ENCODE measurements at places on chromosomes 2 and 18. TPM values are rescaled to one million over a fixed set of nuclear protein-coding genes. Genes with fewer than 3 reads are reported as not detected.
A peak's percentile ranks its signal among the peaks of the same experiment; 100 is the strongest.

The ZNF519 gene
- 3.3 TPM for total RNA-seq

The TEX44 gene
- total RNA-seq: not detected

The DNAH6 gene
- total RNA-seq: 0.75 TPM

The NEB gene
- total RNA-seq: 3.5 TPM

The ALPP gene
- not detected for total RNA-seq

- no peak overlapping the region for H3K4me3 ChIP-seq
- no peaks in the 10 kb centered on the region for H3K27me3 ChIP-seq
- H3K4me1 ChIP-seq: peaks cover 33% of the 10 kb centered on the region
Observed at GRCh38 chr2:237662671-237663093, 35.3 kb downstream of the LRRFIP1 start.

DNA sequence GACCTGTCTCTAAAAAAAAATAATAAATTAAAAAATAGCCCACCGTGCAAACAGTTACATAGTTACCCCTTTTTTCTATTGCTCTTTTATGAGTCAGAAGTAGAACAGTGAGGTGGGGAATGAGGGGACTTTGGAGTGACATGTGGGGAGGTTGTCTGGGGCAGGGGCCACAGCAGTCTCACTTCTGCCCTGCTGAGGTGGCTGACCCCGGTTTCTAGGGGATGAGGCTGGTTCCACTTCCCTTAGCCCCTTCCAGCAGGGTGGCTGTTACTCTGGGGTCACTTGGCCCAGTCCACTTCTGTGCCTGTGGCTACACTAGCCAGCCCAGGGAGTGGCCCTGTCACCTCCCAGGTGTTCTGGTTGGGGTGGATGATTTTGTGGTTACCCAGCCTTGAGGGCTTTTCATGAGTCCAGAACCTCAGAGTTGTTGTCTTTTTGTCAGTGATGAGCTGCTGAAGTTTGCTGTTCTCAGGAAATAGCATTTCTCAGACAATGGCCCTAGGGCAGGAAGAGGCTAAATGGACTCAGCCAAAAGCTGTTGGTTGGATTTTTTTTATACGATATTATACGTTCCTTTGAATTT, 28.0 kb upstream of the SCLY start:
- H3K36me3 ChIP-seq: no peaks in the 10 kb centered on the region
- H3K27me3 ChIP-seq: no peaks in the 10 kb centered on the region
- no peak overlapping the region for H3K27ac ChIP-seq
- no peak for DNase-seq
- no peak overlapping the region for H3K4me3 ChIP-seq
- no peaks in the 10 kb centered on the region for H3K4me1 ChIP-seq

- no peaks in the 10 kb centered on the region for H3K4me1 ChIP-seq
- no peaks in the 10 kb centered on the region for H3K27me3 ChIP-seq
- H3K36me3 ChIP-seq: no peaks in the 10 kb centered on the region
- H3K27ac ChIP-seq: no peak overlapping the region
Observed at GRCh38 chr2:139684286-139684860, 904.2 kb upstream of the NXPH2 start.

GRCh38 chr18:73861771-73862170, 285.9 kb downstream of the FBXO15 start:
- no peaks in the 10 kb centered on the region for H3K4me1 ChIP-seq
- no peaks in the 10 kb centered on the region for H3K27me3 ChIP-seq
- H3K27ac ChIP-seq: no peak overlapping the region
- H3K4me3 ChIP-seq: no peak overlapping the region
- DNase-seq: no peak
- H3K36me3 ChIP-seq: no peaks in the 10 kb centered on the region

DNA sequence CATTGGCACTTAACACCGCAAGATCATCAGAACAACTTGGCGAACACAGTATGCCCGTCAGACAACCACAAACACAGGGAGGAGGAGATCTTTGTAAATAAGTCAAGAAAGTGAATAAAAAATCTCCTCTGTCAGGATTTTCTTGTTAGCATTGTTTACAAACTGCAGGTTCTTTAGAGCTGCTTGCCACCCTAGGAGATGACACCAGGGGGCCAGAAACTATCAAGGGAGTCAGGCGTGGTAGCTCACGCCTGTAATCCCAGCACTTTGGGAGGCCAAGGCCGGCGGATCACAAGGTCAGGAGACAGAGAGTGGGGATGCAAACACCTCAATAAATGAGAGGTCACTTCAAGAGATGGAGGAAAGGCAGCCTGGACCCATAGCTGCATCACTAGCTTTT, 428.1 kb downstream of the SETBP1 start:
- DNase-seq: no peak
- H3K36me3 ChIP-seq: no peaks in the 10 kb centered on the region
- no peaks in the 10 kb centered on the region for H3K27me3 ChIP-seq

DNA sequence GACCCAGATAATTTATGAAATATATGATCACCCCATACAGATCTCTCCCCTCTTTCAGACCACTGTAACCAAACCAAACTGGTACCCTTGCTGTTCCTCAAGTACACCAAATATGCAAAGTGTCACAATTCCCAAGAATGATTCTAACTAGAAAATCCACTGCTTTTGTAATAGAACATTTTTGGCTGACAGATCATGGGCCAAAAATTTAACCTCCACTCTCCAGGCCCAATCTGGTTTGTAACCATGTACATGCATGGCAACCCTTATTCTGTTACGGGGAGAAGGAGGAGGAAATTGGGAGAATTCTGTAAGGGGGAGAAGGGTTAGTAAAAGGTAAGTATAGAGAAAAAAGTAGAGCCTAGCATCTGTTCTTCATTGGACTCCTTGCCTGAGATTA, 62.0 kb downstream of the IKZF2 start:
- no peak overlapping the region for H3K4me3 ChIP-seq
- no peak overlapping the region for H3K27ac ChIP-seq
- no peaks in the 10 kb centered on the region for H3K27me3 ChIP-seq
- H3K4me1 ChIP-seq: no peaks in the 10 kb centered on the region
- H3K36me3 ChIP-seq: no peaks in the 10 kb centered on the region
- no peak for DNase-seq

GRCh38 chr2:120451334-120451733, 105.4 kb downstream of the INHBB start:
- no peak overlapping the region for H3K27ac ChIP-seq
- no peaks in the 10 kb centered on the region for H3K4me1 ChIP-seq
- H3K36me3 ChIP-seq: no peaks in the 10 kb centered on the region
- H3K27me3 ChIP-seq: no peaks in the 10 kb centered on the region

GRCh38 chr18:48840491-48840877, 110.3 kb downstream of the SMAD7 start:
- H3K27ac ChIP-seq: peak overlapping the region; percentile 93
- H3K4me3 ChIP-seq: no peak overlapping the region
- peak; percentile 16 for DNase-seq

GRCh38 chr2:239106314-239106908, 258.5 kb downstream of the TWIST2 start:
- H3K27ac ChIP-seq: no peak overlapping the region
- no peaks in the 10 kb centered on the region for H3K4me1 ChIP-seq
- H3K27me3 ChIP-seq: no peaks in the 10 kb centered on the region
- H3K4me3 ChIP-seq: no peak overlapping the region
- peaks cover 3% of the 10 kb centered on the region for H3K36me3 ChIP-seq

GRCh38 chr2:52884761-52885352, 882.7 kb upstream of the CHAC2 start:
- H3K4me1 ChIP-seq: no peaks in the 10 kb centered on the region
- H3K27me3 ChIP-seq: no peaks in the 10 kb centered on the region
- H3K36me3 ChIP-seq: no peaks in the 10 kb centered on the region
- no peak for DNase-seq

DNA sequence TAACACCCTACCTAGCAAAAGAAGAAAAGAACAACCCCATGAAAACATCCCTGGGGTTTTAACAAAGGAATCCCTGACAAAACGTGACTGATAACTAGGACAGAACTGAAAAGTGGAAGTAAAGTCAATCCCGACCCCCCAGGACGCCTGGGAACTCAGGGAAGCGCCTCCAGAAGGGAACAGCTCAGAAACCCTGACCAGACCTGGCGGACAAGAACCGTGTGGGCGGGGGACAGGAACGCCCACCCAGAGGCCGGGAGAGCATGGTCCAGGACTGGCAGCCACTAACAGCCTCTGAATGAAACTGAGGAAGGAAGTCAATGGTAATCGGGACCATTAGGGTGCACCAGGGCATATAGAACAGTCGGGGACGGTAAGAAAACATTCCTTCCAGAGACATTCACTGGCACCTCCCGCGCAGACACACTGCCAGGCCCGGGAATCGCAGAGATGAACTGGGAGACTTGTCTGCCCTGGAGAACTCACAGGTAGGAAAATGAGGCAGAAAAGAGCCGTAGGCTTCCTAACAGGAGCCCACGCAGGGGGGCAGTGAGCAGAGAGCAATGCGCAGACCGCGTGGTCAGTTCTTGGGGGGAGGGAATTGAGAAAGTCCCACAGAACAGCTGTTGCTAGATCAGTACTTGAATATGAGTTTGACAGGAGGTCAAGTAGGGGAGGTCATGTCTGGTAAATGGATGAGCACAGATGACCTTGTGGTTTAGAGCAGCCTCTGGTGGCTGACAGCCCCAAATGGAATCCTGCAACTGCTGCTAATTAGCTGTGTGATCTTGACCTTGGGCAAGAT, 1.3 kb upstream of the TBC1D8 start:
- H3K4me1 ChIP-seq: peaks cover 63% of the 10 kb centered on the region
- H3K36me3 ChIP-seq: no peaks in the 10 kb centered on the region
- H3K27me3 ChIP-seq: no peaks in the 10 kb centered on the region
- H3K4me3 ChIP-seq: peak overlapping the region; percentile 86

DNA sequence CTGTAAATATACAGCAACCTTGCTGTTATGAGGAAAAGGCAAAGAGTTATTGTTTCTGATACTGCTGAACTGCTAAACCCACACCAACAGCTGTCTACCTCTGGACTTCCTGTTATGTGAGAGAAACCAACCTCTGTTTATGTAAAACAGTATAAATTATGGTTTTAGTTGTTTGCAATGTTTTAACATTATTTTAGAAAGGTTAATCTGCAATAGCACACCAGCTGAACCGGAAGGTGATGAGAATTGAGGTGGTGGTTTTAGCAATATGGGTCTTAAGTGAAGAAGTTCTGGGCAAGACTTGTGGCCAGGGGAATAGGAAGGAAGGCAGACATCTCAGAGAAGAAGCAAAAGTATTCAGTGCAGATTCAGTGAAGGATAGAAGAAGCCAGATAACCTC, 237.8 kb downstream of the PLCL1 start:
- no peak overlapping the region for H3K27ac ChIP-seq
- H3K4me1 ChIP-seq: no peaks in the 10 kb centered on the region
- no peaks in the 10 kb centered on the region for H3K27me3 ChIP-seq
- no peak overlapping the region for H3K4me3 ChIP-seq

DNA sequence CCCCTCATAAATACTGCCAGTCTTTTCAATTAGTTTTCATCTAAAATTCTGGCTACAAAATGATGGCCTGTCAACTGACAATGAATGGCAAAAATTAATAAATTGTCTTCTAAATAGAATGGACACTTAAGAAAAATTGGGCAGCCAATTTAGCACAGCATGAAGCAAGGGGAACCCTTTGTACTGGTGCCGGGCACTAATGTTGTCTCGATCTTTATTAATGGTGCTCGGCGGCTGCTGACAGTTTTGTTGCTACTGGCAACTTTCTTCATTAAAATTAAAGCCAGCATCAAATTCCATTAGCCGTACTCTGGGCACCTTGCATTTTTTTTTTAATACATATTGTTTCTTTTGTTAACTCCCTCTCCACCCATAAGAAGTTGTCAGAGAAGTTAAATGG, 309.3 kb downstream of the GBX2 start:
- H3K4me1 ChIP-seq: peaks cover 39% of the 10 kb centered on the region
- no peaks in the 10 kb centered on the region for H3K27me3 ChIP-seq
- no peaks in the 10 kb centered on the region for H3K36me3 ChIP-seq
- no peak overlapping the region for H3K27ac ChIP-seq

- no peaks in the 10 kb centered on the region for H3K36me3 ChIP-seq
- no peak for DNase-seq
- H3K4me1 ChIP-seq: no peaks in the 10 kb centered on the region
- H3K27me3 ChIP-seq: no peaks in the 10 kb centered on the region
- H3K27ac ChIP-seq: no peak overlapping the region
Observed at GRCh38 chr18:68611311-68611710, 103.6 kb downstream of the TMX3 start.

GRCh38 chr2:71824436-71824835, 323.2 kb downstream of the CYP26B1 start:
- H3K36me3 ChIP-seq: no peaks in the 10 kb centered on the region
- no peaks in the 10 kb centered on the region for H3K4me1 ChIP-seq
- H3K4me3 ChIP-seq: no peak overlapping the region
- H3K27me3 ChIP-seq: no peaks in the 10 kb centered on the region

- no peaks in the 10 kb centered on the region for H3K4me1 ChIP-seq
- no peaks in the 10 kb centered on the region for H3K27me3 ChIP-seq
- H3K27ac ChIP-seq: no peak overlapping the region
- H3K4me3 ChIP-seq: no peak overlapping the region
- H3K36me3 ChIP-seq: peaks cover 6% of the 10 kb centered on the region
Observed at GRCh38 chr2:202780514-202781021, 91.0 kb downstream of the ICA1L start.

DNA sequence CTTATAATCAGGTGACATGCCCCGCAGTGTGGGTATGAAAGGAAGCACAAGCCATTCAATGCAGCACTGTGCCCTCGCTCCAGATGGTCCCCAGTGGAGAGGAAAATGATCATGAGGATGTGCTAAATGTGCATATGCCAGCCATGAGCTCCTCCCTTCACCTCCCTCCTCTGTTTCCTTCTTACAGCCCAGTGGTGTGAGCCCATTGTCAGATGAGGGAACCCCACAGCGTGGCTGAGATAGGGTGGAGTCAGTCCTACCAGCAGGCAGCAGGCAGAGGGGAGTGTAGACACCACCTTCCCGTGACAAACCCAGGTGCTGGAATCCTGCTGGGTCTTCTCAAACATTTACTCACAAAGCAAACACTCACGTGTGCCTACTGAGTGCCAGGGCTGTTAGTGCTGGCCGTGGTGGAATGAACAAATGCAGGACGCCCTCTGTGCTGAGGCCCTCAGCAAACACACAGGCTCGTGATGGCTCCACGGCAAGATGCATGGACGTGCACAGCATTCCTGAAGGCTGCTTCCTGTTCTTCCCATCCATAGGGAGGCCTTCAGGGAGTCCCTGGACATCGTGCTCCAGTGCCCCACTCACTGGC, 181.7 kb upstream of the TPO start:
- no peak overlapping the region for H3K27ac ChIP-seq
- H3K4me1 ChIP-seq: no peaks in the 10 kb centered on the region
- no peak for DNase-seq
- H3K27me3 ChIP-seq: no peaks in the 10 kb centered on the region

DNA sequence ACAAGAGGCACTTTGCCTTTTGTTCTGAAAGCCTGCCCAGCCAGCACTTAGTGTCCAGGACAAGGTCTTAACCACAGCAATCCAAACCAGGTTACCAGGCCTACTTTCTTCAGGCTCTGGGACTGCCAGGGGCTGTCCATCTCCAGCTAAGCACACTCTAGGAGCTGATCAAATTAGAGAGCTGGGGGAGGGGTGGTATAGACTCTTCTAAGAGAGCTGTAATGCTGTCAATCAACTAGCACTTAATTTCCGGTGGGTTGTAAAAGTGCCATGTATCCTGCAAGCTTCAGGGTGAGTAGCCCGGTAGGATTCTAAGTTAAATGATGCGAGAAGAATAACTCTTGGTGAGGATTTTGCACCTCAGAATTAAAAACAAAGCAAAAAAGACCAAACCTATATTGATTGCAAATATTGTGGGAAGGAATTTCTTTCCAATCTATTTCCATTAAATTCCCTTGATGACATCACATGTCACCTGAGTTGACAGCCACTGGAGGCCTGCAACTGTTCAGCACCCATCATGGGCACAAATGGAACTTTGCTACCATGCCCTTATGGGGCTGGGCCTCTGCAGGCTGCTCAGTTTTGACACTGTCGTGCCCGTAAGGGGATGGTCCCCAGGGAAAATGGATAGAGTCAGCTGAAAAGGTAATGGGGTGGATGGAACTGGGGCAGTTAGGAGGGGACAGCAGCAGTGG, 8.7 kb upstream of the COX7A2L start:
- no peak overlapping the region for H3K4me3 ChIP-seq
- no peak overlapping the region for H3K27ac ChIP-seq
- H3K4me1 ChIP-seq: peaks cover 14% of the 10 kb centered on the region
- no peak for DNase-seq

Data from heart left ventricle (tissue), 16 donors.